ENCODE measurements at places on chromosomes 7 and 10.

- no peak for DNase-seq
Observed at GRCh38 chr7:1269336-1269890, 36.7 kb downstream of the UNCX start.

DNA sequence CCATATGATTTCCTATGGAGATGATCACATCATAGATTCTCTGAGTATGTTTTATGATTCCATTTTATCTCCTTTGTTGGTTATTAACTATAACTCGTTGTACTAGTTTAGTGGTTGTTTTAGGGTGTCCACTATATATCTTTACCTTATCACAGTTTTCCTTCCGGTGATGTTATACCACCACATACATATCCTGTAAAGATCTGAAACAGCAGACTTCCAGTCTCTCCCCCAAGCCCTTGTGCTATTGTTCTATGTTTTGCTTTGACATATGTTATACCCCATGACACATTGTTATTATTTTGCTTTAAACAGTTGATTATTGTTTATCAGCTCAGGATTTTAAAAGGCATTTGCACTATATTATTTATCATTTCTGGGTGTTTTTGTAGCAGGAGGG, 7.3 kb downstream of the IL15RA start:
- DNase-seq, result no peak

DNA sequence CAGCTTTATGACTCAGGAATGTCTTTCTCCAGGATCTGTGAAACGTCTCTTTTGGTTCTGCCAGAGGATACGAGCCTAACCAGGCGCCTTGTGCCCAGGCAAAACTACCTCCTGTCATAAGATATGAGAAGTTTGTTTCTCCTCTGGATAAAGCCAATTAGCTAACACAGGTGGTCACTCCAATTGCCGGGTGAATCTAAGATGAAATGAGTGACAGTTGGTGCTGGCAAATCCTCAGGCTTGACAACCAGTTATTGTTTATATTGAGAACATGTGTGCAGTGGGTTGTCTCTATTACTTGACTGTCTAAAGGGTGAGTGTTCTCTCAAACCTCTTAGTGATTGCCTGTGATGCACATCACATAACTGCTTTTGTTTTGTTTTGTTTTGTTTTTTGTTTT, 449.1 kb downstream of the XPNPEP1 start:
- DNase-seq, result no peak

- DNase-seq, result no peak
Observed at GRCh38 chr10:131079314-131079713, 232.2 kb downstream of the TCERG1L start.

DNA sequence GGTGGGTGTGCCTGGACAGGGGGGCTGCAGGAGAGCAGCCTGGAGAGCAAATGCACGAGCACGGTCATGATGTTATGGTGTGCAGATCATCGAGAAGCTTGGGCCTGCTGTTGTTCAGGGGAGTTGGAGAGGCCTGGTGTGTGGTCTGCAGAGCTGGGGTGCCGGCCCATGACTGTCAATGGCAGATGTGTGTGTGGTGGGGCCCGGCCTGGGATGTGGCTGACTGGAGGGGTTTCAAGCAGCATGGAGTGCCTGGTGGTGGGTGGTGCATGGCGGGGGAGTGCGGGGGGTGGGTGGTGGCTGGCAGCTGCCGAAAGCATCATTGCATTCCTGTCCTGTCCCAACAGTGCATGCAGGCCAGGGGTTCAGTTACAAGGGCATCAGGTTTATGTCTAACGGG, 122.6 kb downstream of the DOCK1 start:
- no peak for DNase-seq

GRCh38 chr10:93893646-93894515, at the start of gene SLC35G1:
Gene SLC35G1, plus strand, starts transcription at chr10:93893978. Its CDS starts 56 bp downstream, at chr10:93894034.
- no peak for DNase-seq

DNA sequence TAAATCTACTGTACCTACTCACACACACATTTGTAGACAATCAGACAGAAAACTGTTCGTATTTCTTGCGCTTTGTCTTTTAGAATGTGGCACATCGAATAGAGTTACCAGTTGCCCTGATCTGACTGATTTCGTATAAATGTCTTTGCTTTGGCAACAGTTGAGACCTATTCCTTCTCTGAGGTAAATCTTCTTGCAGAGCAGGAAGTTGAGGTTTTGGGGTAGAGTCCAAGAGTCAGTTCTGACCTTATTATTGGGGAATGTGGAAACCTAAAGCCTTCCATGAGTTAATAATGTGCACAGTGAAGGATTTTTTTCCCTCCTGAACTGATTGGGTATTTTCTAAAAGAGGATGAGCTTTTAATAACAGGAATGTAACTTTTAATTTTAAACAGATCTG, 135.3 kb downstream of the KIAA1217 start:
- no peak for DNase-seq

- no peak for DNase-seq
Observed at GRCh38 chr7:140586516-140586915, 54.1 kb downstream of the DENND2A start.

DNA sequence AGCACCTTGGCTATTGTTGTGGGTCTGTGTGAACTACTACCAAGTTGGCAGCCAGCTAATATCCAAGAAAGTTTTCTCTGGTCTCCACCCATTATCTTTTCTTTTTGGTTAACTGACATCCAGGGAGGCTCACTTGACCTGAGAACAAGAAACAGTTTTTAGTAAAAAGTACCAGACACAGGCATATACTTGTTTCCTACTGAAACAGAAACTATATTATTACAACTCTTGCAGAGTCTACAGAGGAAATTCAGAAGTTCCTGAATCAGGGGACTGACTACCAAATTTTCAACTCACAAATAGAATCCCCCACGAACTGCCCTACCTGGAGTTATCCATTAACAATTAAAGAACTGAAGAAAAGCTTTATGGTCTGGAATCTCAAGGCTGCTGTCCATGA, 168.9 kb downstream of the KCND2 start:
- no peak for DNase-seq

- DNase-seq, result no peak
Observed at GRCh38 chr7:88140947-88141346, 78.9 kb downstream of the SRI start.

DNA sequence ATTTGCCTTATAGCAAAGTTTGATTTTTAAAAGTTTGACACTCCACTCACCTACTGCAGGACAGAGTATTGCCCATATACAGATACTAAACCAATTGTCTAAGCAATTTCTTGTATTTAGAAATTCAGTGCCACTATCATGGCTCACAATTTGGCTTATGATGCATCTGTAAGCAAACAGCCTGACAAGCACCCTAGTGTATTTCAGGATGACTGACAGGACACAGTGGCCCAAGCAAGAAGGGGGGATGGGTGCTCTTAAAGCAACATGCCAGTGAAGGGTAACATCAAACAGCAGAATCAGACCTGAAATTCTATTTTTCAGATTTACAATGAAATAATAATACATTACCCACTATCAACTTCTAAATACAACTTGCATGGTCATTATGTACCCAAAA, 30.5 kb downstream of the CTNNA3 start:
- no peak for DNase-seq

DNA sequence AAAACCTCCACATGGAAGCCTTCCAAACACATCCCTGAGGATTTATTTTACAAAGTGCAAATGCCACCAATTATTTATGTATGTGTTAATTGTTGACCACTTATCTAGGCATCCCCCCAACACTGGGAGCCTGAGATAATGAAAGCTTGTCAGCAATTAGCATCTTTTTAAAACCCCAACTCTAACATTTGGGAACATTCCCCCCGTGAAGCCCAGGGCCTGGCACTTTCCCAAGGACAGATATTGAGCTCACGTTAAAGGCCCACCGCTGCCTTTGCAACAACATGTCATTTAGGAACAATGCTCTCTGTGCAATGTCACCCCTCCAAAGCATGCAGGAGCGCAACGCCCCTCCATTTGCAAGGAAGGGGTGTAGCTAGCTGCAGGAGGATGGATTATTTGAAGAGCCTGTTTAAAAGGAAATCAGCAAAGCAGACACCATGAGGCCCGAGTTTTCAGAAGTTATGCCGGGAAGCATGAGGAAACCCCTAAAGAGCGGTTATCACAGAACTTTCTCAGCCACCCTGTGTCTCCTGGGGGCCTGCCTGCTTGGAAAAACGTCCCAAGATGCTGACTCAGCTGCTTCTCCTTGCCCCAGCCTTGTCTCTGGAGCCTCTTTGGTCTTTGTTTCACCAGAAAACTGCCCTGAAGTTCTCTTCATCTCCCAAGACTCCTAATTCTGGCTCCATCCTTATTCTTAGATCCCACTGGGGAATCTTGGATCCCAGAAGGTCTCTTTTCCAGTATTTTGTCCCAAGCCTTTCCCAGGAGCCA, 444.1 kb downstream of the GRID1 start:
- DNase-seq, result no peak

DNA sequence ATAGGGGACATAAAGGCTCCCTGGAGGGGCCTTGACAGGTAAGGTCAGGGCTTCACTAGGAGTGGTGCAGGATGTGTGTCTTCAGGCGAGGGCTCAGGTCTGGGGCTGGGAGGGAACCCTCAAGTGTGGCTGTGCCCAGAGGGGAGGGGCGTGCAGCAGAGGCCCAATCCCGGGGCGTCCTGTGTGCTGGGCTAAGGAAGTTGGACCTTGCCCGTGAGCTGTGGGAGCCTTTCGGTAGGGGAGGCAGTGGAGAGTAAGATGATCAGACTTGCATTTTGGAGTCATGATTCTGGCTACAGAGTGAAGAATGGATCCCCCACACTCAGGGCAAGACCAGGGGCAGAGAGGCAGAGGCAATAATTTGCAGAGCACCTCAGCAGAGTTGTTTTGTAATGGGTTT, 145.4 kb downstream of the BUB3 start:
- no peak for DNase-seq

- DNase-seq, result no peak
Observed at GRCh38 chr10:87847550-87847949, 15.8 kb downstream of the KLLN start.

- DNase-seq, result no peak
Observed at GRCh38 chr10:128498746-128499145, 372.5 kb upstream of the MKI67 start.

- DNase-seq, result no peak
Observed at GRCh38 chr7:42197451-42197850, 39.6 kb downstream of the GLI3 start.

- no peak for DNase-seq
Observed at GRCh38 chr7:73766556-73767229, 3.4 kb downstream of the CLDN3 start.

All from ascending aorta (tissue), 2 donors.